ENCODE measurements at places on chromosomes 4 and X.

DNA sequence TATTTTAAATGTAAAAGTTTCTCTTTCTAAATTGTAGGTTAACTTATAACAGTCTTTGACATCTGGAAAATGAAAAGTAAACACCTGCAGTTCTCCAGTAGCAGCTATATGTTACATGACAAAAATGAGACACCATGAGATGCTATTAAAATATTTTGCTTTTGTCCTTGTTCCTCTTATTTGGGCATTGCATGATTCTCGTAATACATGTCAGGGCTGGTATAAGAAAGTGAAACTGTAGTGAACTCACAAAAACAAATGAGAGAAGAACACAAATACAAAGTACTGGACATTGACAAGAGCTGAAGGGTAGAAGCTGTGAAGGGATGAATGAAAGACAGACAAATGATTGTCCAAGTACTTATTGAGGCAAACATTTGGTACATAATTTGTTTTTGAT lies 9.0 kb downstream of the GK2 start:
- DNase-seq, result no peak

GRCh38 chrX:103678199-103678993 lies 8.1 kb downstream of the MORF4L2 start:
- no peak for DNase-seq

- no peak for DNase-seq
Measured at GRCh38 chr4:26344901-26345564, 24.2 kb downstream of the RBPJ start.

DNA sequence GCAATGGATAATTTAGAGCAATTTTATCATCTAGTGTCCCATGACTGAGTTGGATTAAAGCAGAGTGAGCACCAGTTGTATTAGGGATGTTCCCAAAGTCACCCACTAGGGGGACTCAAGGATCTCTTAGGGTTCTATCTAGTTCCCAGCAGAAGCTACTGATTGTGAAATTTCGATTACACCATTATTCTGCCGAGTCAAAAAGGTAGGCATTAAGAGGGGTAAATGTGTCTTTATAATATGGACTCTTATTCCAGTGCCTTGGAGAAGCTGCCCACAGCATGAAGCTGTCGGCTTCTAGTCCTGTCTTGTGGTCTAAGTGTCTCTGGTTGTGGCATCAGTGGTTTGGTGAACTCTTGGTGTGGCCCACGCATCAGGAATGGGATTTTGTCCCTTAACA lies 53.3 kb downstream of the RGS12 start:
- no peak for DNase-seq

DNA sequence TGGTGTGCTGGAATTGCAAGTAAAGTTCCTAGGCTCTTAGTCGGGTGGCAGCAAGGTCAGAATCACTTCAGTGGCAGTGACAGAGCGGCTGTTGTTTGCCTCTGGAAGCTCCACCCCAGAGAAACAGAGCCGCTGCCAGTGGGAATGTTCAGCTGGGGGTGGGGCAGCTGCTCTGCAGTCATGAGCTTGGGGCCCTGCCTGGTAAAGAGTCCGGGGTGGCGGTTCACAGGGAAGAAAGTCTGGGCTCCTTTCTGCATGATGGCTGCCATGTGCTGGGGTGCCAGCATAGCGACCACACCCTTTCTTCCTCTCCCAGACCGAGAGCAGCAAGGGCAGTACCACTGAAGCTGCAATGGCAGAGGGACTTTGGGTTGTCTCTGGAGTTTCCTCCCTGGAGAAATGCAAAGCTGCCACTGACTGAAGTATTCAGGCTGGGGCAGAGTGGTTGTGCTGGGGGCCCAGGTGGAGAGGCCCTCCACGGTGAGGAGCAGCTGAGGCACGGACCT lies 108.8 kb upstream of the CENPE start:
- no peak for DNase-seq

- no peak for DNase-seq
Measured at GRCh38 chr4:141376769-141377168, 156.1 kb downstream of the ZNF330 start.

Data from stimulated activated CD8-positive, alpha-beta memory T cell treated with anti-CD3 and anti-CD28 coated beads, Interleukin-15, amount 100 ng/mL, for 48 hours (primary cell).